Stimulated activated CD8-positive, alpha-beta memory T cell treated with anti-CD3 and anti-CD28 coated beads, Interleukin-4, amount 100 ng/mL, for 48 hours (primary cell): ENCODE measurements at places on chromosomes 12 and 14.
A peak's percentile ranks its signal among the peaks of the same experiment; 100 is the strongest.

DNA sequence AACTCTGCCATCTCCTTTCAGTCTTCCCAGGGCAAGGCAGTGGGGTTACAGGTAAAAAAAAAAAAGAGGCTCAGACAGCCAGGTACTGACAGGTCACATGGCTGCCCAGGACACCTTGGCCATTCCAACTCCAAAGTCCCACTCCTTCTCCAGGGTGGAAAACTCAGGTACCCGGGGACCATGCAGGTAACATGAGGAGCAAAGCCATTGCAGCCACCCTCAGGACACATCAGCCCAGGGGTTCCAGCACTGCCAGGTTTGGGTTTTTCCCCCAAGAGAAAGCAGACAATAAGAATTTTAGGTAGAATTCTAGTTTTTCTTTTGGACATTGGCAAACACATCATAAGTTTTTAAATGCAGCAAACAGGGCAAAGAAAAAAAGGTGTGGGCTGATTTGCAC is 15.3 kb downstream of the FAM222A start:
- DNase-seq = no peak

DNA sequence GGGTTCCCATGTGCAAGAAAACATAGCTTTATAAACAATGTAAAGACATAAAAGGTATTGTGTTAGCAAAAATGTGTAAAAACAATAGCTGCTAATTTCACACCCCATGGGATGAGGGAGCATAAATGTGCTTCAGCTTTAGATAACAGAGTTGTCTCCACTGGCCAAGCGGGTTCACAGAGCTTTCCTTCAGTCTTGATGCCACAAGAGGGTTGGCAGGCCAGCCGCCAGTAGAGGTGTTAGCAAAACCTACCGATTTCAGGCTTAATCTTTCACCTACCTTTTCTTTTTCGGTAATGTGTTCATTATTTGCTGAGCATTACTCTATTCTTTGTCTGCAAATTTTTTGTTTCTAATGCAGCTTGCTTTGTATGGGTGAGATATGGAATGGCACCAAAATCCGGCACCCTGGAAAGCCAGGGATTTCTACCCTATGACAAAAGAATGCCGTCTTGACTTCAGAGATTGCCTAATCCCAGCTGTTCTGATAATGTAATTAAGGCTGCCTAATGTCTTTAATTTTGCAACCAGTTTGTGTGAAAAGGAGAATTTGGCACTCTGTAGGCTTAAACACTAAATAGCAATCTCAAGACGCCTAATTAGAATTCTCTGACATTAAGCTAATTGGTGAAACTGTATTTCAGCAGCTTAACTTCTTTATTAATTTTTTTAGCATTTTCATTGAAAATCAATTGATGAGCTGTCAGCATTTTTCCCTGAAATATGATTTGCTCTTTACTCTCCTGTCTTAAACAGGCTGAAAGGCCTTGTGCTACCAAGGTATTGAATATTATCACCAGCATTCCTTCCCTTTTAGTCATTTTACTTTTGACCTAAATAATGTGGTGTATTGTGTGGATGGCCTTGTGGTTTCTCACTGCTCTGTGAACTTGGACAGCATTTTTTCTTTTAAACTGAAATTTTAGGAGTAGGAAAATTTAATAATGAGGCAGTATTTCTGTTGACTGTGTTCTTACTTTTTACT is 60.7 kb downstream of the POLR3B start:
- DNase-seq = no peak

DNA sequence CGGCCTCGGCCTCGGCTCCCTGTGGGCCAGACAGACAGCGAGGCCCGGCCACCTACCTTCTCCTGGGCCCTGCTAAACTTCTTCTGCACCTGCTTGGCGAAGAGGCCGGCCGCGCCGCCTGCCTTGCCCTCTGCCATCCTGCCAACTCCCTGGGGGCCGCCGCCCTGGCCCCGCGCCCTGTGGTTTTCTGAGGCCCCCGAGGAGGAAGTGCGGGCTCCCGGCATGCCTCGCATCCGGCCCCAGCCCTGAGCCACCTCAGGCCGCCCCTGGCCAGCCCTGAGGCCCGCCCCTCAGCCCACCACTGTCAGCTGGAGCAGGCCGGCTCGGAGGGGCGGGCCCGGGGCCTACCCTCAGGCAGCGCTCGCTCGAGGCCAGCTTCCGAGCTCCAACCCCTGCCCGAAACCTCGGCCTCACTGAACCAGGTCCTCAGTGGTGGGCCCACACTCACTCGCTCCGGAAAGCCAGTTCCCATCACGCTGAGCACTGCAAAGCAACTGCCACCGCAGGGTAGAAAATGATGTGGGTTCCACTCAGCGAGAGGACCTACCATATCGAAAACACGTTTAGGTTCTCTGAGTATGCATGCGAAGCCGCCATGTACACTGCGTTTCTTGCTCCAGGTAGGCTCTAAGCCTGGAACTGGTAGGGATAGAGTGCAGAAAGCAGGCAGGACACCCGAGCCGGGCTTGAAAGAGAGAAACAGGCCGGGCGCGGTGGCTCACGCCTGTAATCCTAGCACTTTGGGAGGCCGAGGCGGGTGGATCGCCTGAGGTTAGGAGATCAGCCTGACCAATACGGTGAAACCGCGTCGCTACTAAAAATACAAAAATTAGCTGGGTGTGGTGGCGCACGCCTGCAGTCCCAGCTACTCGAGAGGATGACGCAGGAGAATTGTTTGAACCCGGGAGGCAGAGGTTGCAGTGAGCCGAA is at the start of gene BIN2:
Gene BIN2, minus strand, starts transcription at position 209 of the 930 bp plus-strand sequence. Its CDS starts 72 bp downstream, at position 137.
- DNase-seq = peak; percentile 83

- no peak for DNase-seq
These were observed 126.0 kb upstream of the HIF1A start for GRCh38 chr14:61569308-61569707.

DNA sequence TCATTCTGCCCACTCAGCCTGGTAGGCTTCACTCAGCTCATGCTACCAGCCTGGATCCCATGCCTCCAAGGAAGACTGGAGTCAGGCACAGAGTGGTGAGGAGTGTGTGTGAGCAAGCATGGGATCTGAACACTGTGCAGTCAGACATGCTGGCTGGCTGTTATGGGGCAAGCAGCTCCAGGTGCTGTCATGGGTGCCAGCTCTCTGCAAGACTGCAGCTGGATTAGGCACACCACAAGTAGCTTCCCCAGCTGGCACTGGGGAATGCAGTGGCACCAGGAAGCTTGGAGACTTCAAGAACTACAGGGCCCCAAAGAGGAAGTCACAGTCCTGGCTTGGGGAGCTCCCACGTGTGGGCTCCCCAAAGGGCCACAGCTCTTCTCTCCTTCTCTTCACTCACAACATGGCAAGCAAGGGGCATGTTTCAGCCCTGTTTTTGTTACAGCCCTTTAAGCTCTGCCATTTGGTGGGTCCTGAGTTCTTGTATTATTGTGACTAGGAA is 202.5 kb downstream of the VRK1 start:
- no peak for DNase-seq

DNA sequence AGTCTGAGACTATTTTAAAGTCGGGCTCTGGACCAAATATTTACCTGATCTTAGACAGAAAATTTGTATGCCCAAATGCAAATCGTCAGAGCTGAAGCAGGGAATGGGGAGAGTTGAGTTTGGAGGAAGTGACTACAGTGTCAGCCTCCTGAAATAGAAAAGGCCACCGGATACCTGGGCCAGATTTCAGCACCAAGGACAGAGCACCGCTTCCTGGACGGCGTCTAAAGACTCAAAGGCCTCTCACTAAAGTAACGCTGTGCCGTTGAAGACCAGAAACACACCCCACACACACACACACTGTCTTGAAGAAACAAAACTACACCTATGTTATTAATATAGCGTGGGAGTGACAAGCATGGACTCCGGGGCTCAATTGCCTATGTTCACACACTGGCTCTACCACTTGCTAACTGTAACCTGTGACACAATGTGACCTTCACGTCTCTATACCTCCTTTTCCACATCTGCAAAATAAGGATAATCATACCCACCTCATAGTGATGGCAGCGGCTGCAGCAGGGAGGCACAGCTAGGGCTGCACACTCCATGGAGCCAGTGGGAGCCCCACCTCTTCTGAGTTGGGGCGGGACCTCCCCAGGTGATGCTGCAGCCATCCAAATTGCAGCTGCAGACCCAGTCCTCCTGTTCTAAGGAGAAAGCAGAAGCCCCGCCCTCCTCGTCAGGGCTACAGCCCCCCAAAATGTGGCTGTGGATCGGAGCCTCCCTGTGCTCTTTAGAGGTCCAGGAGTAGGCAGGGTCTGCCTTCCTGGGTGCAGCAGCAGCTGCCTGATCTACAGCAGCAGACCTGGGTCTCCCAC is 35.6 kb downstream of the KRT76 start:
- DNase-seq = peak; percentile 81

- DNase-seq = no peak
These were observed 3.7 kb upstream of the CLBA1 start for GRCh38 chr14:104981699-104982541.

DNA sequence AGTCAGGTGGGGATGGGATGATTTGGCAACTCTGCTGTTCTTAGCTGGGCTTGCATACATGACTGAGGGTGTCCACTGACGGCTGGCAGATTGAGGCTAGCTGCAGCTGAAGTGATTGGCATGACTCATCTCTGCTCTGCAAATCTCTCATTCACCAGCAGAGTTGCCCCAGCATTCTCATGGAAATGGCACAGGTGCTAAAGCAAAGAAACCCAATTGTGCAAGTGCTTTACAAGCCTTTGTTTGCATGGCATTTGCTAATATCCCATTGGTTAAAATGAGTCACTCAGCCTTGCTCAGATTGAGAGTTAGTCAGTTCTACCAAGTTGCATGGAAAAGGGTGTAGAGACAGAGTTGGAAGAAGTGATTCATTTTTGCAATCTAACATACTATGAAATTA is 389.7 kb upstream of the FAR2 start:
- no peak for DNase-seq

GRCh38 chr12:103823871-103824270 is 17.2 kb downstream of the NT5DC3 start:
- no peak for DNase-seq

DNA sequence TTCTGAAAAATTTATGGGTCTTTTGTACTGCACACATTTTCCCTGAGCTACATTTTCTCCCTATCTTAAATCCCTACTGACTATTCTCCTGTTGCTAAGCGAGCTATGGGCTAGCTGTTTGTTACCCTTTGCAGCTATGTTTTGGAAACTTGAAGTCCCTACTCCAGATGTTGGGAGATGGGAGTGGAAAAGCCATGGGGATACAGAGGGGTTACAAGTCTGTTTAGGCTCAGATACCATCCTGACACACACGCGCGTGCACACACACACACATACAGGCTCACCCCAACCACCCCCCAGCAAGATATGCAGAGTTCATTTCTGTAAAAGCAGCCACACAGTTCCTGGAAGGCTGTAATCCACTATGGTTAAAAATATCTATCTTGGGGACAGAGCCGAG is 15.8 kb downstream of the ATP5MC2 start:
- DNase-seq = no peak

- DNase-seq = peak; percentile 72
These were observed 7.8 kb upstream of the DTX1 start for GRCh38 chr12:113048716-113049127.

GRCh38 chr14:23513818-23514643 is 37.5 kb downstream of the ZFHX2 start:
- DNase-seq = no peak

DNA sequence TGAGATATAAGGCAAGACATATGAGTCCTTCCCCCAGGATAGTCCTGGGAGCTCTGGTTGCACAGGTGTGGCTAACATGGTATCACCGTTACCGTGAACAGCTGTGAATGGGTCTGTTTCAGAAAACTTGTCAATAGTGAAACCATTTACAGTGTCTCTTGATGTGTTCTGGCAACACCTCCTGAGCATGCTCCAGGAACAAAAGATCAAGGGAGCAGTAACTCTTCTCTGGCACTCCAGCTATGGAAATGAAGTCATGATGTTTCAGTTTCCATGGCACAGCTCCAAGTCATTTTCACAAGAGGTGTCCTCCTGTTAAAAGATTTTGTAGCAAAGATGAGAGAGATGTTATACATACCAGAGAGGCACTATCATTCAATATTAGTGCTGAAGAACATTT is 253.7 kb downstream of the SNAPC1 start:
- DNase-seq = no peak

DNA sequence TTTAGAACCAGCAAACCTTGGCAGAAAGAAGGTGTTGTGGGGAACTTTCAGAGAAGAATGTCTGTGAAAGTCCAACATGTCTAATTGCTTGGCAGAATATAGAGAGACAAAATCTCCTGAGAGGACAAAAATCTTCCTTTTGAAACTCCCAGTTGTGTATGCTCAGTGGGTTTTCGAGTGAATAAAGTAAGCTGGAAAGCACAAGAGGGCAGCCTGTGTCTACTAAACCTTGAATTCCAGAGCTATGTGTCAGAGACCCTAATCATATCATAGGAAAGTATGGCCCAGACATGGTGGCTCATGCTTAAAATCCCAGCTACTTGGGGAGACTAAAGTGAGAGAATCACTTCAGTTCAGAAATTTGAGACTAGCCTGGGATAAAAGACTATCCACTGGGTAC is 661.2 kb downstream of the SLC16A7 start:
- DNase-seq = no peak

GRCh38 chr12:77968021-77968420 is 137.3 kb downstream of the NAV3 start:
- DNase-seq = no peak

- DNase-seq = no peak
These were observed 91.8 kb upstream of the TMEM260 start for GRCh38 chr14:56487761-56488160.

DNA sequence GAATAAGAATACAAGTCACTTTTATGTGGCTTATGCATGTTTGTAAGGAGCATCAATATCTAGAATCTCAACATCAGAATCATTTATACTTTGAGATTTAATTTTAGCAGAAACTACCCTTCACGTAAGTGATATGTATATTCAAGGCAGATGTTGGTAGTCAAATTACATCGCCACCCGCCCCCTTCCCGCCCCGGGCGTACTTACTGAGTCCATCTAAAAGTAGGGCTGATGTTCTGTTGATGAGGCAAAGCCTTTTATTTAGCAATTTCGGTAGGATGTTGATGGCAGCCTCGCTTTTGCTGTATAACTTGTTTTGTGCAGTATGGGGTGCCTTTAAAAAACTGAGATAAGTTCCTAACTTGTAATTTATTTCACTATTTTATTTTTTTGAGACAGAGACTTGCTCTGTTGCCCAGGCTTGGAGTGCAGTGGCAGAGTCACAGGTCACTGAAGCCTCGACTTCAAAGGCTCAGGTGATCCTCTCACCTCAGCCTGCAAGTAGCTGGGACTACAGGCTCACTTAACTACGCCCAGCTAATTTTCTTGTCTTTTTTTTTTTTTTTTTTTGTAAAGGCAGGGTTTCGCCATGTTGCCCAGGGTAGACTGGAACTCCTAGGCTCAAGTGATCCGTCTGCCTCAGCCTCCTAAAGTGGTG is 30.8 kb downstream of the KTN1 start:
- DNase-seq = no peak
